ENCODE measurements at places on chromosomes 3 and 15.

GRCh38 chr15:96218623-96219455, 111.7 kb upstream of the NR2F2 start:
- no peak for DNase-seq

- no peak for DNase-seq
Measured at GRCh38 chr15:65077981-65078352, 1.4 kb downstream of the KBTBD13 start.

GRCh38 chr3:78970656-78971055, 797.1 kb downstream of the ROBO1 start:
- no peak for DNase-seq

DNA sequence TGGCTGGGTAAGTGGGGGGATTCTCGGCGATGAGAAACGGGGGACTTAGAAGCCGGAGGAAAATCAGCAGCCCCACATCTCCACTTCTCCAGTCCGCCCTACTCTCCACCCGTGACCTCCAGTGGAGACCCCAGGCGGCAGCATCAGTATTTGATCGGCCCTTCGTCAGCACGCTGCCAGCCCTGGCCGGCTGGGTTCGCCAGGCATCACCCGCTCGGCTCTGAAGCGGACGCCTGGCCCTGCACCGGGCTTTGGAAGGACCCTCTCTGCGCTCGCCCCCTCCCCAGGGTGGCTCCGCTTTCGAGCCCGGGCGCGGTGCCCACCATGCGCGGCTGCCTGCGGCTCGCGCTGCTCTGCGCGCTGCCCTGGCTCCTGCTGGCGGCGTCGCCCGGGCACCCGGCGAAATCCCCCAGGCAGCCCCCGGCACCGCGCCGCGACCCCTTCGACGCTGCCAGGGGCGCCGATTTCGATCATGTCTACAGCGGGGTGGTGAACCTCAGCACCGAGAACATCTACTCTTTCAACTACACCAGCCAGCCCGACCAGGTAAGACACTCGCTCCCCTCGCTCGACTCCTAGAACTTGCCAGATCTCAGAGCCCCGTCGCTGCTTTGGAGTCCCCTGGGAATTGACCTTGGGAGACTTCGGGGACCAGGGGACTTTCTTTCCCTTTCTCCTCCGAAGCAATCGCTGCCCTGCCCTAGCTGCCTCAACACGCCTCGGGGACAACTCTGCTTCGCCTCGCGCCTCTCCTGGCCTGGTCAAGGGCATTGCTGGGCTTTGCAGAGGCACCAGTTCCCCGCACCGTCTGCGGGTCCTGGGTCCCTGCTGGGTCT, 561 bp downstream of the SIDT1 start:
- peak; percentile 7 for DNase-seq

- DNase-seq, result no peak
Measured at GRCh38 chr15:89500397-89501270, 4.3 kb upstream of the RHCG start.

DNA sequence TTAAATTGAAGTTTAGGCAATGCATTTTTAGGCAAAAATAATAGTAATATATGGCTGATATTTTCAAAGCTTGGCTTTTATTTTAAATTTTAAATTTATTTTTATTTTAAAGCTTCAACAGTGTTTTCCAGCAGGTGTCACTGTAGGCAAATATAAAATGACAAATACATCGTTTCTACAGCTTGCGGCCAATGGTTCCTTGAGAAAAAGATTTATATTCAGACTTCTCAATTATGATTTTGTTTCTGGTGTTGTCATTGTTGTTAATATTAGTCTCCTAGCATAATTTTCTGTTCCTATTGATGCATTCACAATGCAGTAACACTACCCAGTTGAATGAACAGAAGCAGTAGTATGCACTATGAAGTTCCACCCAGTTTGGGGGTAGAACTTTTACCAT, 220.7 kb upstream of the DNAJC19 start:
- DNase-seq, result no peak

- DNase-seq, result no peak
Measured at GRCh38 chr15:40793216-40793989, 13.5 kb upstream of the ZFYVE19 start.

DNA sequence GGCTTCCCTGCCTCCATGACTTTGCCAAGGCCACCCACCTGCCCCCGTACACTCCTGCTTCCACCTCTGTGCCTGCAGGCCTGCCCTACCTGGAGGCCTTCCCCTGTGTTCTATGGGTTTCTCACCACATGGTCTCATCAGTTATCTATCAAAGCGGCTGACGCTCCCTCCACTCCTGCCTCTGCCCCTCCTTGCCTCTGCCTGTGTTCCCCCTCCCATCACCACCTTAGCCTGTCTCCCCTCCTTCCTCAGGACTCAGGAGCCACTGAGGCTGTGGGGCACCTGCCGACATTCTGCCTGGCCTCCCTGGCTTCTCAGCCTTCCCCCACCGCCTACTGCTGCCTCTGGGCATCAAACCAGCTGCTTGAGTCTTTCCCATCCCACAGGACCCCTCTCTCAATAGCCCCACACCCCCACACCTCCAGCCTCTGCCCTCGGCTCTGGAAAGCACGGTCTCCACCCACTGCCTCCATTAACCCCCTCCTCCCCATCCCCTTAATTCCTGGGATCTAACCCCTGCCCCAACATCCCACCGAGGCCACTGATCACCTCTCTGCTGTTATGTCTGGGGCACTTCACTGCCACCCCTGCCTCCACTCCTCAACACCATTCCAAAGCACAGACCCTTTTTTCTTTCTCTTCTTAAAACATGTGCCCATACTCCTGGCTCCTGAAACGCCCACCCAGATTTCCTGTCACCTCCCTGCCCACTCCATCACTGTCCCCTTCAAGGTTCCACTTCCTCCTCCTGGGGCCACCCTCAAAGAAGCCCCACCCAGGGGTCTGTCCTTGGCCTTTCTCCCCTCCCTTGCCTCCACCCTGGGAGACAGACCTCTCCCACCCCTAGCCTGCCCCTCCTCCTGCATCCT, 24.4 kb upstream of the CYP11A1 start:
- no peak for DNase-seq

- DNase-seq, result no peak
Measured at GRCh38 chr15:63283126-63283525, 5.7 kb downstream of the APH1B start.

- DNase-seq, result no peak
Measured at GRCh38 chr3:149316437-149316836, 17.0 kb downstream of the TM4SF18 start.

DNA sequence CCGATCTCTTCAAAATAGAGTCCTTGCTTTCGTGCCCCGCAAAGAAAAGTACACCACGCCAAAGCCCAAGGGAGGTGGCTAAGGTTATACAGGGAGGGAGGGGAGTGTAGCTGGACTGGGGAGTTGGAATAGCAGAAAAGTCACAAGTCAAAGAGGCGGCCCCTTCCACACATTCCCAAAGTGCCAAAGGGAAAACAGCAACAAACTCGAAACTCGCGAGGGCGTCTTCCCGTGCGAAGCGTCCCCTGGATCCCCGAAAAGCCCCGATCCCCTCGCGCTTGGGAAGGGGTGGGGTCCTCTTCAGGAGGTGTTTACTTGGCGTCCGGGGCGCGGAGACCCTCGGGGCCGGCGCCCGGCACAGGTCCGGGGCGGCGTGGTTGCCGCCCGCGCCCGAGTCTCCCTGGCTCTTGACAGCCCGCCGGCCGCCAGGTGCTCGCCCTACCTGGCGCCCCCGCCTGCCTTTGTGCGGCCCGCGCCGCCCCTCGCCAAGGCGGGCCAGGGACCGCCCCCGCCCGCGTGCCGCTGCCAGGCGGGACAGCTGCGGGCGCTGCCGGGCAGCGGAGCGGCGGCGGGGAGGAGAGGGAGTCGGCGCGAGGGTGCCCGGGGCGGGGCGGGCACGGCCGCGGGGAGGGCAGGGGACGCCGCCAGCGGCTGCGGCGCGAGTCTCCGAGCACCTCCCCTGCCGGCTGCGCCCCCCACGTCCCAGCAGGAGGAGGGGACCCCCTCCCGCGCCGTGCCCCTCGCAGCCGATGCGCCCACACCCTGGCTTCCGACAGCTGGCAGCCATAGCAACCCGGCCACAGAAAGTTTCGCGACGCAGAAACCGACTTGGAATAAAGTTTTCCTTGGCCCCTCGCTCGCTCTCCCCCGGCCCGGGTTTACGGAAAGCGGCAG, 966 bp downstream of the MYO1E start:
- DNase-seq, result no peak

DNA sequence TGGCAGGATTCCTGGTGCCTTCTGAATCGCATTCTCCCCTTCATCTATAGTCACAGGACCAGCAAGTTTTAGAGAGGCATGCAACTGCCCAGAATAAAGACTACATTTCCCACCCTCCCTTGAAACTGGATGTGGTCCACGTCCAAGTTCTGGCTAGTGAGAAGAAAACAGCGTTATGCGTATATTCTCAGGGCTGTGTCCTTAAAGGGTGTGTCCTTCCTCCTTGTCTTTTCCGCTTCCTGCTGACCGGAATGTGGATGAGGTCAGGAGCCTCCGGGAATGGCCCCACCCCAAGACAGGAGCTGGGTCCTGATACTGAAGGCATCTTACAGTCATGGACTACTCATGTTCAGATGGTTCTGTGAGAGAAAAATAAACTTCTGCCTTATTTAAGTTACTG, 20.2 kb downstream of the CHST2 start:
- no peak for DNase-seq

GRCh38 chr3:151329363-151329762, at the start of gene P2RY13:
Gene P2RY13, minus strand, starts transcription at chr3:151329549. Its CDS starts 21 bp downstream, at chr3:151329528.
- DNase-seq, result no peak

DNA sequence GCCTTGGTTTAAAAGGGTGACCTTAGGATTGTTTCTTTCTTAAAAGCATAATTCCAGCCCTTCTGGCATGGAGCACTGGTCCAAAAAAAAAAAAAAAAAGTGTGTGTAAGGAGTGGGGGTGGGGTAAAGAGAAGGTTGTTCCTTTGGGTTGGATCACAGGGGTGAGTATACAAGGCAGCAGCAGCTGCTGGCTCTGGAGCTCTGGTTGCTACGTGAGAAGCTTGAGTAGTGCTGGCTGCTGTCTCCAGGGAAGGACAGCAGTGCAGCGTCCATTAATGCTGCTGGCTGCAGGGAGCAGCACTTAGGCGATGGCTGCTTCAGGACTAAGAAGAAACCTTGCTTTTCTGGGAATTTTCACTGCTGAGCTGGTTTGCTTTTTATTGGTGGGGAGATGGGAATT, 2.3 kb downstream of the SETD5 start:
- no peak for DNase-seq

DNA sequence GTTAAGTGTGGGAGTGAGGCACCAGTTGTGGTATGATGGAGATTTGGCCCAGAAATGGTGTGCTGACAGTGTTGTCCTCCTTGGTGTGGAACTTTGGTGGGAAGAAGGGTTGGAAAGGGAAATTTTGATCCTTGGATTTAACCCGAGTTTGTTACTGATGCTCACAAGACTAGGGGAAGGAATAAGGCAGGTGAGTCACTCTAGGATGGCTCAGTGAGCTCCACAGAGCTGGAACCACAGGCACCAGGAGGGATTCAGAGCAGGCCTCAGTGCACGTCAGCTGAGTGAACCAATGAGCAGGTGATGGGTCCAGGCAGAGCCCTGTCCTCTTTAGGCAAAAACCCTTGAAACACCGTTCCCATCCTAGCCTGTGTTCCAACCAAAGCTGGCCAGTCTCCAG, 11.4 kb downstream of the CHRD start:
- DNase-seq, result no peak

DNA sequence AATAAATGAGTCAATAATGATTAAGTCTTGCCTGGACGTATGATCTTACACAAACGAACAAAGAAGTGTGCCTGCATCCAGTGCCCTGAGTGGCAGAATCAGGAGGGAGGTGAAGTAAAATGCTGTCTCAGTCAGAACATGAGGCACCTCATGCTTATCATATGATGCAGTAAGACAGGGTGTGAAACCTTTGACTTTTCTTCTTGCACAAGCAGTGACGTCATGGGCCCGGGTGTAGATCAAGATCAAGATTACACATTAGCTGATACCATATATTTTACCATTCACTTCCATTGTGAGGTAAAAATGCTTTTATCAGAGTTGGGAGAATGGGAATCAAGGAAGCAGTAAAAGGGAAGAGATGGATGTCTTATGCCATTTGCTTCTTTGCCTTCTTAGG, 291.6 kb upstream of the PLSCR5 start:
- no peak for DNase-seq

GRCh38 chr3:160754371-160754854, 1.6 kb upstream of the PPM1L start:
- DNase-seq, result no peak

DNA sequence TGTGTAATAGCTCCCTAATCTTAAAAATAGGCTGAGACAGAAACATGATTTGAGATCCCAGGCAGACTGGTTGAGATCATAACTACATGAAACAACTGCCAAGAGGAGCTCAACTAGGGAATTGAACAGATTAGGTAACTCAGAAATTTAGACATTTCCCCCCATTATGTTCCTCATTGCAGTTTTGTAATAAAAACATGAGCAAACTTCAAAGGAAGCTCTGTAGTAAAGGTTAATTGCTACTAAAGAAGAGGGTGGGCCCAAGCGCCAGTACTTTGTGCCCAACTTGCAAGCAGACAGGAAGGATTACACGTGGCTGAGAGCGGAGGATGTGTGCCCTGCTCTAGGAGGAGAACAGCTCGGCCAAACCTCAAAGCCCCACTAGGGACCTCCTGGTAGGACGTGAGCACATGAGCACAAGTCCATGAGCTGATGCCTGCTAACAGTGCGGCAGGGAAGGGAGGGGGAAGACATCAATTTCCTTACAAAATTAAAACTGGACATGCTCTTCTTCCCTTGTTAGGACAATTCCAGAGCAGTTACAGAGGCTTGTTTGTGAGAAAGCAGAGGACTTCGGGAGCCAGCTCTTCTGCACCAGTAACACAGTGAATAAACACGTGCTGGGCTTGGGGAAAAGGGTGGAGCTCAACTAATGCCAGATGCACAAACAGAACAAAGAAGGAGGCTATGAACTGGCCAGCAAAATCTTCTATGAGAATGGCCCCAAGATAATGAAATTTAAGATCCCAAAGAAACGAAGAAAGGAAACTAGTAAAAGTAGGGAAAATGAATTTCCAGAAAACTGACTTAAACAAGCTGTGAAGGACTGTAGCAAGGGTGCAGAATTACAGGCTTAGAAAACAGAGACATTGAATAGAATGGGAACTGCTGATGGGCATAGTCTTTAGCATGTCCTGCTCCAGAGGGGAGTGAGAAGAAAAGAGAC, 275.5 kb downstream of the MECOM start:
- no peak for DNase-seq

- DNase-seq, result no peak
Measured at GRCh38 chr15:62301993-62302675, 137.0 kb upstream of the C2CD4B start.

DNA sequence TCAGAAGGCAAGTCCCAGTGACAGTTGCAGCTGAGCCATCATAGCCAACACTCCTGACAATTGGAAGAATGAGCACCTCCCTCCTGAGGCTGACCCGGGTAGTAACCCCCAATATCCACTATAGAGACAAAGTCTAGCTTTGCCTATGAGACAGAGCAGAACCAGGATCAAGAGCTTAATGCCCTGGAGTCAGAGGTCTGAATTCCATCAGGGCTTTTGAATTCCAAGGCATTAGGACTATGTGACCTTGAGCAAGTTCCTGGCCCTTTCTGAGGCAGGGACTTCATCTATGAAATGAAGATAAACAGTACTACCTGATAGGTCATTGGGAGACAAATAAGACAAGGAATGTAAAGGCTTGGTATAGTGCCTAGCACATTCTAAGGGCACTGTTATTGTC, 3.1 kb upstream of the INAFM2 start:
- DNase-seq, result no peak

- no peak for DNase-seq
Measured at GRCh38 chr3:74599564-74599963, 14.9 kb downstream of the CNTN3 start.

All from stimulated activated CD8-positive, alpha-beta memory T cell treated with anti-CD3 and anti-CD28 coated beads, Interleukin-4, amount 100 ng/mL, for 4 hours (primary cell).